ENCODE measurements at places on chromosomes 12 and 14.

DNA sequence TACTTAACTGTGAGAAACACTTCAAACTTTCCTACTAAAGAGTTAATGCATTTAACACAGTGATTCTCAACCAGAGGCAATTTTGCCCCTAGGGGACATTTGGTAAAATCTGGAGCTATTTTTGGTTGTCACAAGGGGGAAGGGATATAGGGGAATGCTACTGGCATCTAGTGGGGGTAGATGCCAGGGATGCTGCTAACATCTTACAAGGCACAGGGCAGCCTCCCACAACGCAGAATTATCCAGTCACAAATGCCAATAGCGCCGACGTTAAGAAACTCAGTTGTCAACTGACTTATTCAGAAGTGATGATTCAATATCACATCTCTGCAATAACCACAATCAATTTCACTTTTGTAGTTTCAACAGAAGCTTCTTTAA, 2.0 kb downstream of the EEA1 start:
- DNase-seq, result peak; percentile 52

- DNase-seq, result no peak
Observed at GRCh38 chr12:79858518-79858917, 76.4 kb downstream of the PPP1R12A start.

GRCh38 chr12:20188930-20189653, 179.2 kb upstream of the PDE3A start:
- DNase-seq, result no peak

GRCh38 chr12:22828066-22828465, 203.1 kb downstream of the ETNK1 start:
- no peak for DNase-seq
